Renal cortical epithelial cell (primary cell): ENCODE measurements at places on chromosomes 7 and 10. TPM values are rescaled to one million over a fixed set of nuclear protein-coding genes. Genes with fewer than 3 reads are reported as not detected.

SPDYE11 gene
- not detected in 2 replicates for total RNA-seq

RET gene
- under 0.01 and 0.45 TPM in 2 replicates for total RNA-seq

SPDYE5 gene
- total RNA-seq: 0.10 and 0.35 TPM in 2 replicates

OPN1SW gene
- not detected in 2 replicates for total RNA-seq

LRRC4 gene
- 0.15 and 1.0 TPM in 2 replicates for total RNA-seq

RASA4B gene
- 0.85 and 0.87 TPM in 2 replicates for total RNA-seq

HMX3 gene
- not detected in 2 replicates for total RNA-seq

- DNase-seq: peak; percentile 16
Observed at GRCh38 chr7:81488210-81488609, 281.6 kb downstream of the HGF start.

GRCh38 chr7:130208516-130208915, 856 bp downstream of the SSMEM1 start:
- DNase-seq: no peak

- DNase-seq: peak; percentile 39
Observed at GRCh38 chr7:78072201-78072590, 273.6 kb downstream of the PHTF2 start.

DNA sequence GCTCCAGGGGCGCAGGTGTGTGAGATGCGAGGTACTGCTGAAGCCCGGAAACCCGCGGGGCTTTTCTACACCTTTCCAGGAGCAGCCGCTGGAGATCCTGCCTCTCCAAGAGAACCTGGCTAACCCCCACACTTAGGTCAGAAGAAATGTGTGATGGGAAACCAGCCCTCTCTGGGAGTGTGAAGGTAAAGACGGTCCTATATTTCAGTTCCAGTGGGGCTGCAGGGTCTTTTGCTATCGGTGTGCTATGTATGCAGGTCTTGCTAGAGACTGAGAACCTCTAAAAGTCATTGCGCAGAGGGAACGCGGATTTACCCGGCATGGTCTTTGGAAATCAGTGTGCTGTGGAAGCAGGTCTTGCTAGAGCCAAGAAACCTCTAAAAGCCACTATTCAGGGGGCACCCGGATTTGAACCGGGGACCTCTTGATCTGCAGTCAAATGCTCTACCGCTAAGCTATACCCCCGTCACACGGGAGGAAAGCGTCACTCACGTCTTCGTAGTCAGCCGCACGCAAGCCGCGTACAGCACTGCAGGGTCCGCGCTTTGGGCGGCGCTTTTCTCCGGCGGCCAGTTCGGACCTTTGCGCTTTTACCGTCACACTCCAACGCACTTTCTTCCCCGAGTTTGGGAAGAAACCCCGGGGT, 46.0 kb downstream of the ZNF777 start:
- DNase-seq: peak; percentile 67

GRCh38 chr7:54874804-54875203, 115.8 kb upstream of the SEC61G start:
- no peak for DNase-seq

- DNase-seq: no peak
Observed at GRCh38 chr10:132948351-132948750, 6.0 kb upstream of the CFAP46 start.

DNA sequence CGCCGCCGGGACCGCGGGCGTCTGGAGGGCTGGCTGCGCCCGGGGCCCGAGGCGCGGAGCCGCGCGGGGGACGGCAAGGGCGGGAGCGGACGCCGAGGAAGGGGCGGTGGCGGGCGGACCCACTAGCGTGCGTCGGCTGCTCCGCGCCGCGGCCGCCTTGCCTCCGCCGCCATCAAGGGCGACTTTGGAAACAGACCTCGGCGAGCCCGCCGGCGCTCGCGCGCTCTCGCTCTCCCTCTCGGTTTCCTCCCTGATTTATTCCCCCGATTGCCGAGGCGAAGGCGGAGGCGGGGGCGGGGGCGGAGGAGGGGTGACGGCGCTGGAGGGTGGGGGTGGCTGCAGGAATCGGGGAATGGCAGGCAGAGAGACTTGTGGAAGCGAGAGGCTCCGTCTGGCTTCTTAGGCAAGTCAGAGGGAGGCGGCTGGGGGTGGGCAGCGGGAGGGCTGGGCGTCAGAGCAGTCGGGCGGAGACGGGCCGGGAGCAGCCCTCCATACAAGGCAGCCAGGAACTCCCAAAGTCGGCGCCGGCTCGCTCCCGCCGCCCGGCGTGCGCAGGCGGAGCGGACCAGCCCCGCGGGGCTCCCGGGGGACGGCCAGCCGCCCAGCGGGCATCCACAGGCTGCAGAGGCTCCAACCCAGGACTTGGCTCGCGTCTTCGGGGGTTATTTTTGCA, at the start of gene CACNA2D1:
Gene CACNA2D1, minus strand, starts transcription at position 231 of the 673 bp plus-strand sequence.
- DNase-seq: peak; percentile 43
